ENCODE measurements at places on chromosomes 7 and 10.

- DNase-seq, result no peak
Observed at GRCh38 chr10:77906951-77907421, 19.6 kb downstream of the DLG5 start.

- DNase-seq, result no peak
Observed at GRCh38 chr7:134799377-134799776, 19.9 kb downstream of the CALD1 start.

GRCh38 chr10:48699011-48699627 is 14.4 kb downstream of the WDFY4 start:
- no peak for DNase-seq

DNA sequence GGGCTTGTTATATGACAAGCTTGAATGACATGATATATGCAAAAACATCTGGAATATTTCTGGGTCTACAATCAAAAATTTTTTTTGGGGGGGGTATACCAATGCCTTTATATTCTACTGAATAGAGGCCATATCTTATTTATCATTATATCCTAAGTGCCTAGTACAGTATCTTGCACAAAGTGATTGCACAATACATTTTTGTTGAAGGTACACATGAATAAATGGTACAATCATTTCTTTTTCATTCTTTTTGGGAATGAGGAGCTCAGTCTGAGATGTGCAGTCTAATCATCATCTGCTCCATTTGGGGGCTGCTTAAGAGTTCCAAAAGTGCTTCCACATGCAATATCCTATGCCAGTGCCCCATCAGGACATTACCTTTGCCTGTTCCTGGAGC is 214.6 kb downstream of the KIF20B start:
- DNase-seq, result no peak

DNA sequence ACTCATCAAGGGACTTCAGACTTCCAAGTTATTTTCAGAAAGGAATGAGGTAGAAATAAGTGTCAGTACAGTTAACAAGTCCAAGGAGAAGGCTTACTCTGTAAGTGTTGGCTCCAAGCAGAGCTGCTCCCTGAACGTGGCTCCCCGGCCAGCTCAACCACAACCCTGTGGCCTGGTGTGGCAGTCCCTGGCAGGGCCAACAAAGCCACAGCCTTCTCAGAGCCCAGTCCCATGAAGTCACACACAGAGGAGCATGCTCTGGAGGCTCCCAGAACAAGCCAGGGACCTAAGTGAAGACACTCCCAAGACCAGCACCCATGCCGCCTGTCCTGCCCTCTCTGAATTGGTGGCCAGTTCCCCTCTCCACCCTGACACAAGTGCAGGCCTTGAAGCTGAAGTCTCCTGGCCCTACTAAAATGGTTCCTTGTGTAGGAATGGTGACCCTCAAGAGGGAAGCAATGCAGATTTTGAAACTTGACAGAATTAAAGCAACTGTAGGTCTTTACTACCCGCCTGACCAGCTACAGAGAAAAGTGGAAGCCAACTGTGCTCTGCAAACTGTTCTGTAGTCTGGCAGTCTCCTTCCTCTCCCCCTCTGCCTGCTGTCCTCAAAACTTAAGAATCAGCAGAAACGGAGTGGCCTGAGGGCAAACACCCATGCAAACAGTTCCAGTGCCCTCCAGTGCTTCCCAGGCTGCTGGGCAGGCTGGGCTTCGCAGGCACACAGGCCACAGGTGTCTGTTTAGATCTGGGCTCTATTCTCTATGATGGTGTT is 51.1 kb downstream of the NOD1 start:
- no peak for DNase-seq

GRCh38 chr7:157440346-157441022 is 103.7 kb downstream of the DNAJB6 start:
- DNase-seq, result no peak

DNA sequence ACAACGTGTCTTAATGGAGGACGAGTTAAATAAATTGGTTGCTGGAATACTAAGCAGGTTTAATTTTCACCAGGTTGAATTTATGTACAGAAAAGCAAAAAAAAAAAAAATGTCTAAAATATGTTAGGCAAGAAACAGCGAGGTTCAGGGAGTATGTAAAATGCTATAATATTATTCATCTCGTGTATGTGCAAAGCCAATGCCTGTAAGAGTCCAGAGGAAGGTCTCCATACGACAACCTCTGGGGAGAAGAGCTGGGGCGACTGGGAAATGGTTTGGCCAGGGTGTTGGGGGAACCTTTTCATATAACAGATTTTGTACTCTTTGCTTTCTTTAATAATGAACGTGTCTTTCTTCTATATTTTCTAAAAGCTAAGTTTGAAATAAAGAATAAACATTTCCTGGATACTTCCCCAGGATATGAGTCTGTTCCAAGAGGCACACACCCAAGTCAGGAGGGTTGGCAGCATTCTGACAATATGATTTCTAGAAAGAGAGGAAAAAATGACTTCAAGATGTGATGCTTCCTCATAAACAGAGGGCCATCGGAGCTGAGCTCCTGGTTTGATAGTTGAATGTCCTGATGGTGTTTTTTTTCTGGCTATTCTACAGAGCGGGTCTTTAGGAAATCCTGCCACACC is 208.6 kb upstream of the MGMT start:
- DNase-seq, result no peak

Data from left ventricle myocardium superior (tissue), 1 donor.